ENCODE measurements at places on chromosomes 13 and 19.

GRCh38 chr19:31406106-31406505, 56.9 kb upstream of the TSHZ3 start:
- DNase-seq: no peak

DNA sequence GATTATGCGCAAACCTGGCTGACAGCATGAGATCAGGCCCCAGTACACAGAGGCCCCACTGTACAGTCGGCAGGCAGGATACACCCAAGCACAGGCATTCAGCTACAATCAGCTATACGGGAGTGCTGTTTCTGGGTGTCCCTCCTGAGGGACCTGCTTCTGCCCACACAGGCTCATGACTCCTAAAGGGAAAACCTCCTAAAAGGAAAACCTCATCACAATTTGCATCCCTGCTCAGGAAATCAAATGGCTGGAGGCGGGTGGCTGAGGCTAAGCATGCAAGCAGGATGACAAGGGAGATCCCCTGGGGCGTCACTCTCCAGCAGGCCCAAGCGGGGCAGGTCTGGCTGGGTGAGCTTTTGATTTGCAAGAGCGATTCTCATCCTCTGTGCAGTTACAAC, 99.8 kb downstream of the CRYL1 start:
- no peak for DNase-seq

DNA sequence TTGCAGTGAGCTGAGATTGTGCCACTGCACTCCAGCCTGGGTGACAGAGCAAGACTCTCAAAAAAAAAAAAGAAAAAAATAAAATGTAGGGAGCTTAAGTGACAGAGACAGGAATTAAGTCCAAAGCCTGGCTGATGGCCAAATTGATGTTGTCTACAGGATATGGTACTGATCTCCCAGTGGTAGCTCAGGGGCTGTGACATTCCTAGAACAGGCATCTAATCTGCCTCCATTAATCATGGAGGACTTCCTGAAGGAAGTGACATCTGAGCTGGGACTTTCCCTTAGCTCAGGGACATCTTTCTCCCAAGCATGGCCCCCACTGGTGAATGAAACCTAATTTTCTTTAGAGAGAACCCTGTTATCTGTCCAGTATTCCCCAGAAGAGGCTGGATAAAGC, 11.4 kb upstream of the EDDM13 start:
- DNase-seq: no peak

- DNase-seq: no peak
These were observed 1531.7 kb upstream of the SPRY2 start for GRCh38 chr13:81872581-81872980.

- no peak for DNase-seq
These were observed 15.4 kb upstream of the TMEM160 start for GRCh38 chr19:47063874-47064273.

DNA sequence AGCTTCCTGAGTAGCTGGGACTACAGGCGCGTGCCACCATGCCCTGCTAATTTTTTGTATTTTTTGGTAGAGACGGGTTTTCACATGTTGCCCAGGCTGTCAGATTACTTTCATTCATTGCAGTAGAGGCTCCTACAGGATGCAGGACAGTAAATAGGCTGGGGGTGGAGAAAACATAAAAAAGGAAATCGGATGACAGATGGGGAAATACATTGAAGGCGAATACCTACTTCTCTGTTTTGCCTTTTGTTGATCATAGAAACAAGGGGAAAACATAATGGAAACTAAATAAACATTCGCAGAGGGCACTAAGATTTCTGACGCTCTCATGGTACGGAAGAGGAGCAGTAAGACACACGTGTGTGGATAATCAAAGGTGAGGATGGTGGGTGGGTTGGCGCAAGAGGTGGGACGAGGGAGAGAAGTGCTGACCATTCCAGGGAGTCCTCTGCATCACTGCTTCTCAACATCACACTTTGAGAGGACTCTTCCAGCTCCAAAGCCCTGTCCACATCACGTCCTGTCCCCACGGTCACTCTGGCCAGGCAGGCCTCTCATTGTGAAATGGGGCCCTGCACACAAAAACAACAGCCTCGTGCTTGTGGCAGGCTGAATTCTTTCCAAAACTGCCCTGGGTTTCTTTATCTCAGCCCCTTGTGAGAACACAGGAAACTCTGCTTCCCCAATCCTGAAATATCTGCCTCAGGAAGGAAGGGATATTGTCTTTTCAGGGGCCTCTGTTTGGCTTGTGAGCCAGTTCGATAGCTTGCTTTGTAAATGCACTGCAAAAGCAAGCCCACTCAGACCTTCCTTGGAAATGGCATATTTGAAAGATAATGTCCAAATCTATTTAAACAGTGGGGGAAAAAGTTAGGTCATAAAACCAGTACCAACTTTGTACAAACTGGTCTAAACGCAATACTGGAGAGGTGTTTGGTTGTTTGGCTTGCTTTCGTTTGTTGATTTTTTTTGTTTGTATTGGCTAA, 188.5 kb downstream of the FOXO1 start:
- DNase-seq: no peak

DNA sequence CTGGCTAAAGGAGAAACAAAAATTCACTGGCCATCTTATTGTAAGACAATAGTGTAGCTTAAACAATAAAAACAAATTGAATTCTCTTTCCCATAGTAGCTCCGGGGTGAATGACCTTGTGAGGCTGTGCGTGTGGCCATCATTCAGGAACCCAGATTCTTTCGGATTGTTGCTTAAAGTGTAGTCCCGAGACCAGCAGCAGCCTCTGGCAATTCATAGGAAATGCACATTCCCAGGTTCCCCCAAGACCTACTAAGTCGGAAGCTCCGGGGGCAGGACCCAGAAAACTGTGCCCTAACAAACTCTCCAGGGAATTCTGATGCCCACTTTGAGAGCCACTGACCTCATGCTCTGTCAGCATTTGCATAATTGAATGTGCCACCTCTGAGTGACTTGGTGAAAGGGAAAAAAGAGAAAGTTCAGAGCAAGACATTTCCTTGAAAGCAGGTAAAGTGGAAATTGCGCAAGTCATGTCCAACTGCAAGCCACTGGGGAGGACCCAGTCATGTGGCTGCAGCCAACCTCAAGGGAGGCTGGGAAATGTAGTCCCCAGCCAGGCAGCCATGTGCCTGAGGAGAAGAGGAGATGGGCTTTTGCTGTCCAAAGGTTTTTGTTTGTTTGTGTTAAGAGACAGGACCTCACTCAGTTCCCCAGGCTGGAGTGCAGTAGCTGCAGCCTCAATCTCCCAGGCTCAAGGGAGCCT, 50.7 kb upstream of the PNMA8B start:
- DNase-seq: no peak
